NAMALWA (cell line): ENCODE measurements at places on chromosomes 5 and 9.

DNA sequence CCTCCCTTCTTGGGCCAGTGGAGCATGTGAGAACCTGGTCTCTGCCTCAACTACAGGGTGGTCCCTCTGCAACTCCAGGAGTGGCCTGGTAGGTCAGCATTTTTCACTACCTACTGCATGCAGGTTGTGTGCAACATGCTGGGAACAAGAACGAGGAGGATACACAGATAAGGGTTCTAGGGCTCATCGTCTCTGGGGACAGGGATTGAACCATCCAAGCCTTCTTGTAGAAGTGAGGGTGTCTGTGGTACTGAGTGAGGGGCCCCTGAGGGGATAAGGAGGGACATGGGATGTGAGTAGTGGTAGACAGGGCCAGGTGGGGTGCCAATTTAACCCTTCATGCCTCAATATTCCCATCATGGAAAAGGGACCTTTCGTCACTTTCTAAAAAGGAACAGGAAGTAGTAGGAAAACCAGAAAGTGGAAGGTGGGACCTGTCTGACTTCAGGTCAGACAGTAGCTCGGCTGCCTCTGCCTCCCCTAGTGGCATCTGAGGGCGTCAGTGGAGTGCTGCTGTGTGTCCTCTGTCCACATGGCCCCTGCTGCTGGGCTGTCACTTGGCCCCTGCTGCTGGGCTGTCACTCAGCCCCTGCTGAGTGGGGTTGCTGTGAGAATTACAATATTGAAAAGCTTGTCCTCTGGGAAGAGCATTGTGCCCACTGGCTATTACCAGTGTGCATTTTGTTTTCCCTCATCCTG is 48.6 kb upstream of the RNU6ATAC start:
- no peak for DNase-seq

GRCh38 chr5:58852566-58852965 is 269.7 kb downstream of the RAB3C start:
- no peak for DNase-seq

GRCh38 chr5:139651043-139651834 is 3.1 kb downstream of the CXXC5 start:
- peak; percentile 49 for DNase-seq

DNA sequence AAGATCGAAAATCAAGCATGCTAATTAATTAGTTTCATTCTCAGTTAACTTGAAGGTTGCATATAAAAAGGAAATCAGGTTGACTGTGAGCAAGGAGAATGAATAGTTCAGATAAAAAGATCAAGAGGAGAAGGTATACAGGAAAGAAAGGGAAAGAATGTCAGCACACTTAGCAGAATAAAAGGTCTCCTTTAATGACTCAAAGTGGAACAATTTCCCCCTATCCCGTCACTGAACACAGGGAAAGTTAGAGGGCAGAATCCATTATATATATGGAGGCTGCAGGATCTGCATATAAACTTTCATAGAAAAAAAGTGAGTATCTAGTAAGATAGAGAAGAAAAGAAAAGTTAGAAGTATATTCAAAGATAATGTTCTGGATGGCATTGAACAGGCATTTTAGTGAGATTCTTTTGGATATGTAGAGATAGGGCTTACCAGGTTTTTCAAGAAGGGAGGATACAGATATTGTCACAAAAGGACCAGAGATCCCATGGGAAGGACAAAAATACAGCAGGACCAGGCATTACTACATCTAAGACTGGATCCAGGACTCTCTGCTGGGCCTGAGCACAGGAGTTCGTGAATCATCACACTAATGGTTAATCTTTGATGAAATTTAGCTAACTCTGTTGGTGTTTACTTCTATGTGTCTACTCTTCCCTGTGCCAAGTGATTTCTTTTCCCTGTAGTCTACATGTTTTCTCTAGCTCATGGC is 988.2 kb upstream of the ARRDC3 start:
- no peak for DNase-seq

DNA sequence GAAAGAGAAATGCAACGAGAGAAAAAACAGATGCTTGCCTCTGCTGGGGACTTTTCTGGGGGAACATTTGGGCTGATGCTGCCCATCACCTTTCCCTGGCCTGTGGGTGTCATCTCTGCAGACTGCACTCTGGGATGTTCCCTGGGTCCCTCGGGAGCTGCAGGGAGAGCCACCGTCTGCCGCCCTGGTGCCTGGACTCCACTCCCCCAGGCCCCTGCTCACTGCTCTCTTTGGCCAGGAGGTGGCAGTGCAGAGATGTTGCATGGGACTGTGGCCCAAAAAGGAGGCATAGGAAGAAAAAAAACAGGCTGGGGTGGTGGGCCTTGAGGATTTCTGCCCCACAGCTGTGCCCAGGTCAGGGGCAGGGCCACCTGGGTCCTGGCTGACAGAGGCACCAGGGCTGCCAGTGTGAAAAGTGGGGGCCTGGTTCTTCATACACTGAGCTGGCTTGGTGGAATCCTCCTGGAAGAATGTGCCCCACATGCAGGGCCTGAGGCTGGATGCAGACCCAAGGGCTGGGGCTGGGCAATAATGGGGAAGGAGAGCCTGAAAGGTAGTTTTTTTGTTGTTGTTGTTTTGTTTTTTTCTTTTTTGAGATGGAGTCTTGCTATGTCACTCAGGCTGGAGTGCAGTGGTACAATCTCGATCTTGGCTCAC is 353.6 kb downstream of the SLIT3 start:
- DNase-seq: peak; percentile 68

DNA sequence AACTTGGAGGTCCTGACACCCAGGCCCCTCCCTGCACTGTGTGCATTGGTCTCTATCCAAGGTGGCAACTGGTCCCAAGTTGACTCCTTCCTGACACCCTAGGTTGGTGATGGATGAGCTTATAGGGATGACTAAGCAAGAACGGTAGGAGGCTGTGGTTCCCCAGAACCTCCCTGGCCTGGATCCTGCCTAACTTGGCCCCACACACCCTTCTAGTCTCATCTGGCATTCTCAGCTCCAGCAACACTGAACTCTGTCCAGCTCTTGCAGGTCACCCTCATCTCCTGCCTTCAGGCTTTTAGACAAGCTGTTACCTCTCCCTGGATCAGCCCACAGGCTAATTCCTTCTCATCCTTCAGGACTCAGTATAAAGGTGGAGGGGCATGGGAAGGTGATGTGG is 16.5 kb downstream of the AQP3 start:
- DNase-seq: no peak

- no peak for DNase-seq
Observed at GRCh38 chr5:57566914-57567313, 84.3 kb upstream of the ACTBL2 start.

- DNase-seq: no peak
Observed at GRCh38 chr9:96461336-96461735, 11.4 kb downstream of the HABP4 start.

DNA sequence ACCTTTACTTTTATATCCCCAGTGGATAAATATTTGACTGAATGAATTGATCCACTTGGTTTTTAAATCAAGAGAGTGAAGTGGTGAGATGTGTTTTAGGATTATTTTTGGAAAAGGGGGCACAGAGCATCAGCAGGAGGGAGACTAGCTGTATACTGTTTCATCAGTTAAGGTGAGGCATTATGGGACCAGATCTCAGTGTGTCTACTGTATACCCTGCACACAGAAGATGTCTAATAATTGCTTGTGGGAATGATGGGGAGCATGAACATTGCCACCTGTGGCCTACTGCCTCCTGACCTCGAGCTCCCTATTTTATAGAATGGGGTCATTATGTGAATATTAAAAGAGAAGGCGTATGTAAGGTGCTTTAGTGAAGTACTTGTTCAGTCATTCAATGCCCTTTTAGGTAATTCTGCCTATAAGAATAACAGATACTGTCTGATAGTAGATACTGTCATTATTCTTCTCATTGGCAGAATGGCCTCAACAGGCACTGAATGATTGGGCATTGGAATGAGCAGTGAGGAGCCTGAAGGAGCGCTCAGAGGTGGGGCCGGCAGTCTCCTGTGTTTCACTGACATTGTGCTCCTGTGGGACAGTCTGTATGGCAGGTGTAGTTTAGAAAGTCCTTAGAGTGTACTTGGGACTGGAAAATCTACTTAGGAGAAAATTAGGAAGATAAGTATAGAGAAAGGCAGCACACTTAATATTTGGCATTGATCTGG is 47.4 kb upstream of the FAM120AOS start:
- DNase-seq: no peak

DNA sequence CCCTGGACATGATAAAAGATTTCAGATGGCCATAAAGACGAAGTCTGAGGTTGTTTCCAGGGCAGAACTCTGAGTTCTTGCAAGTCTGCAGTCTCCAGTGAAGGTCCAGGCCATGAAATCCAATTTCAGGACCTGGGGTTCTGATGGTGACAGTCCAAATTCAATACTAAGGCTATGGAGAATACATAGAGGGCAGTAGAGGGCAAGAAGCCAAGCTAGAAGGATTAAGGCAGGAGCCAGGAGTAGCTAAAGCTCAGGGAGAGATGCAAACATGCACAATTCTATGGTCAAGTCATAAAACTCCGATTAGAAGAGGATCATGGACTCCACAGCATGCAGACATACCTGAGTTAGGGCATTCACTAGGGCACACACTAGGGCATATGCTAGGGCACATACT is 11.4 kb downstream of the SLIT3 start:
- no peak for DNase-seq

- no peak for DNase-seq
Observed at GRCh38 chr5:173246511-173246910, 11.5 kb upstream of the NKX2-5 start.
